Right renal pelvis (tissue), 4 donors: ENCODE measurements at places on chromosomes 4 and X. TPM values are rescaled to one million over a fixed set of nuclear protein-coding genes. Genes with fewer than 3 reads are reported as not detected.

DNA sequence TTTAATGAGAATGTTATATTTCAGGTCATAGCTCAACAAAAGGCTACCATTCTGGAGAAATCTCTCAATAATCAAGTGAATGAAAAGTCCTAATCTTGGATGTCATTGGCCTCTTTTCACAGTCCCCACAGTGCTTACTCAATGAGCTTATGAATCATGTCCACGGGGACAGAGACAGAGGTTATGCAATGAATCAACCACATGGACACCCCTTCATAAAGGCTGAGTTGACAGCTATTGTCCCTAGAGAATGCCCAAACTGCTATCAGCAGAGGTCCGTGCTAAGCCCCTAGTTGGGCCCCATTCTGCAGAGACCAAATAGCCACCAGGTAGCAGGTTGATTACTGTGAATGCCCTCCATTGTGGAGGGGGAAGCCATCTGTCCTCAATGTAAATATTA, 158.1 kb downstream of the LHFPL1 start:
- DNase-seq, result no peak

DNA sequence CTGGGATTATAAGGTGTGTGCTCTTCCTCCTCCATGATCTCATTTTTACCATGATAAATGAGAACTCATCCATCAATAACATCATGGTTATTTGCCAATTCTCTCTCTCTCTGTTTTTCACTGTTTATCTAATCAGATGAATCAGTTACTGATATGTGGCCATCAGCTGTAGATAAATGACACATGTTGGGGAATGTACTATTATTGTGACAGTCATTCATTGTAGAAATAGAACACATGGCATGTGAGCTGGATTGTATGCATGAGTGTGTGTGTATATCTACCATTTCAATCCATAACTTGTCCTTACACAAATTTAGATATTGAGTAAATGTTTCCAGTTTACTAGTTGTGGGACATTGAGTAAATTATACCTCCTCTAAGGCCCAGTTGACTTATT, 53.0 kb downstream of the OSTC start:
- DNase-seq, result no peak

- DNase-seq, result no peak
Measured at GRCh38 chr4:155617296-155617695, 49.4 kb upstream of the GUCY1A1 start.

GRCh38 chr4:113885291-113885690, 94.2 kb downstream of the ARSJ start:
- no peak for DNase-seq

- DNase-seq, result no peak
Measured at GRCh38 chrX:404656-405055, 17.9 kb upstream of the PPP2R3B start.

DNA sequence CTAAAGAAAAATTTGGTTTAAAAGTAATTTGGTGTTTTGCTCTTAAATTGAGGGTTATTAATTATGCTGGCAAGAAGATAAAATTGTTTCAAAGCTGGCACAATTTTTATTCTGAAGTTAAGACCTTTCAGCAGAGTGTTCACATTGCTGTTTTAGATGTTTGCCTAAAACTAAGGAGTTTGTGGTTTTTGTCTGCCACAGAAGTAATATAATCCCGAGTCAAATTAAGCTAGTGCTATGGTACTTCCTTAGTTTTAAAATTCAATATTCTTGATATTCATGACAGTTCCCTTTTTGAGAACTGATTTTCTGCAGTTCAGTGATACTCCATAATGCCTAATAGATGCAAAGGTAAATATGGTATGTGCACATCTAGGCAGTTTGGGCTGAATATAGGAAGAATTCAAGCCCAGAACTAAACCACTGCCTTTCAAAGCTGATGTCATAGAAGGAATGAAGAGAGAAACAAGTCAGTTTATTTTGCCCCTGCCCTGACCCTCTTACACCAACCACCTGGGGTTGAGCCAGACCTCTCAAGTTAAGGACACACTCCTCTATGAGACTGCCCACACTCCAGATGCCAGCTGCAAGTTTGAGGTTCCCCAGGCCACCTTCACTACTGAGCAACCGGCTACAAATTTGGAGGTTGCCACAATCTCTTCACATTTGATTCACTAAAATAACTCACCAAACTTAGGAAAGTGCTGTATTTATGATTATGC, 32.1 kb upstream of the VEGFC start:
- no peak for DNase-seq

DNA sequence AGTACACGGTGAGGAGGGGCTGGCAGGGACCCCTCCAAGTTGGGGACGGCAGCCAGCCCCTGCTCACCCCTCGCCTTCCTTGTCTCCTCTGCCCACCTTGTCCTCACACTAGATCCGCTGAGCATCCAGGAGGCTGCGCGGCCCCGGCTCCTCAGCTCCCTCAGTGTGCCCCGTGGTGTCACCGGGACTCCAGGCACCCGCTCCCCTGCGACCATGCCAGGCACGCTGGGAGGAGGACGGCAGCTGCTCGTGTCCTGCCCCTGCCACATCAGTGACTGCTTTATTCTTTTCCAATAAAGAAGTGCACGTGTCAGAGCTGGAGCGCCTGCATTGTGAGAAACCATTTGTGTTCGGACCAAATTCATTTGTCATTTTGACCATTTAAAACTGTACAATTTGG, 6.4 kb downstream of the FAM50A start:
- DNase-seq, result no peak

DNA sequence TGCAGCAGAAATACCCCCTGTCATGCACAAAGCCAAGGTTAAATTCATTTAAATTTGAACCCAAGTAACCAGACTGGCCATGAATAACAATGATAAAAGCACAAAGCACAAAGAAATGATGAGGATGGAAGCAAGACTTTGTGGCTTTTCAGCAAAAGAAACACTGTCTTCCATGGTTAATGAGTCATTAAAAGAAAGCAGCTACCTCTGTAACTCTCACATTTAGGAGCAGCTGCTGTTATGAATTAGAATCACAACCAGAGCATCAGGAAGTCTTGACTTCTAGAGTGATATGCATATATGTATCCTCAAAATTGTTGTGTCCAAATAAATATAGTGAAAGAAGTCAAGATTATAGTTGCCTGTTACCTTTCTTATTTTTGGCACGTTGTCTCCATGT, 70.7 kb upstream of the RPS6KA6 start:
- DNase-seq, result no peak

- DNase-seq, result no peak
Measured at GRCh38 chrX:39301036-39301435, 499.8 kb downstream of the MID1IP1 start.

- no peak for DNase-seq
Measured at GRCh38 chrX:11678158-11678557, 12.4 kb upstream of the ARHGAP6 start.

DNA sequence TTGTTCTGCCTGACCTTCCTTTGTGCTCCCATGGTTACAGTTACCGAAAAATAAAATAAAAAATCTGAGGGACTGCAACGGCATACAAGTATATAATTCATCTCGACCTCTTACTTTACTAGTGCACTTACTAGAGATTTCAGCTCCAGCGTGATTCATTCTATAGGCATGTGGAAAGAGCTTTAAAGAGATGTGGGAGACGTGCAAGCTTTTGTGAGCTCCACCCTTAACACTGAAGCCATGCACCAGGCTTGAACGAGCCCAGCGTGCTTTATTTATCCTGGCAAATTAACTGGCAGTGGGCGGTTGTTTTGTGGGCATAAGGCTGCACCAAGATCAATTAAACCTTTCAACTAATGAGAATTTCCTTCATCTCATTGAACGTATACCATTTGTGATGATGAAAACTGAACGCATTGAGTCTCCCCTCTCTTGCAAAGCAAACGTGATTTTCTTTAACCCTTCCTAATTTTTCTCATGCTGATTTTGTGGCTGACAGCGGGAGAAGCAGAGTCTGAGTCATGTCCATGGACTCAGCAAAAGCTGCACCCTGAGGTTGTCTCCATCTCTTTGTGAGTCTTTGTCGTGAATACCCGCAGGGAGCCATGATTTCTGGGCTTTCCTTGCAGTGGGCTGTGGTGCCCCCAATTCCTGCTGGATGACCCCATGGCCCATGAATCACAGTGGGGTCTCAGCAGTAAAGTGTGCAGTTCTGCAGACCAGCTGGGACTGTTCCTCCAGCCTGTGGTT, 60.1 kb downstream of the MXRA5 start:
- no peak for DNase-seq

- DNase-seq, result no peak
Measured at GRCh38 chr4:75002381-75002780, 69.5 kb downstream of the PARM1 start.

GRCh38 chr4:128768373-128768996, 41.0 kb upstream of the JADE1 start:
- no peak for DNase-seq

- no peak for DNase-seq
Measured at GRCh38 chrX:40912576-40912975, 172.7 kb upstream of the USP9X start.

DNA sequence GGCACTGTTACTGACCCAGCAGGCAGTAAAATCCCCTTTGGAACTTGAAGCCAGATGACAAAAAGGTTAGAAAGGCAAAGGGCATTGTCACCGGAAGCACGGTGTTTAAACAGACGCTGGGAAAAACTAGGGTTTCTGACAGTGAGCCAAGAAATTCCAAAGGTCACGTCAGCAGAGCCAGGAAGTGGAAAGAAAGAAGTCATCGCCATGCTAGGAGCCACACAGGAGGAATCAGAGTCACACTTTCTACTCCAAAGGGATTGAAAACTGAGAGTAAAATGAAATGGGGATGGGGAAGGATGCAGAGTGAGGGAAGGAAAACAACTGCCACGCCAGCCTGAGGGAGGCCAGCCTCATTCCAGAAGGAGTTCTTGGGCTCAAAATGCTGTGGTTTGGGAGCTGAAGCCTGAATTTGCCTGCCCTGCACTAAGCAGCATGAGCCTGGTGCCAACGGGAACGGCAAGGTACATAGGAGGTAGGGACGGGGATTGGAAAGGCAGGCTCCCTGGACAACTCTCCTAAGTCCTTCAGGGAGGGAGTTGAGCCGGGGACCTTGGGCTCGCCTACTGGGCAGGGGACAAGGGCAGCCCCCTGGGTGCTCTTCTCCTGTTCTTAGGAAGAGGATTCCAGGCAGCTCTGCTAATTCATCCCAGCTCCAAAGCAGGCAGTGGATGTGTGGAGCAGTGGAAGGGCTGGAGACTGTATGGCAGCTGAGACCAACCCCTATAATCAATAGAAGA, 66.8 kb downstream of the SOWAHB start:
- peak; percentile 89 for DNase-seq

- no peak for DNase-seq
Measured at GRCh38 chr4:175441256-175441655, 370.8 kb downstream of the GPM6A start.

- DNase-seq, result no peak
Measured at GRCh38 chr4:89733946-89734345, 103.0 kb downstream of the SNCA start.

GRCh38 chr4:36854554-36854953, 390.0 kb upstream of the NWD2 start:
- DNase-seq, result no peak

DNA sequence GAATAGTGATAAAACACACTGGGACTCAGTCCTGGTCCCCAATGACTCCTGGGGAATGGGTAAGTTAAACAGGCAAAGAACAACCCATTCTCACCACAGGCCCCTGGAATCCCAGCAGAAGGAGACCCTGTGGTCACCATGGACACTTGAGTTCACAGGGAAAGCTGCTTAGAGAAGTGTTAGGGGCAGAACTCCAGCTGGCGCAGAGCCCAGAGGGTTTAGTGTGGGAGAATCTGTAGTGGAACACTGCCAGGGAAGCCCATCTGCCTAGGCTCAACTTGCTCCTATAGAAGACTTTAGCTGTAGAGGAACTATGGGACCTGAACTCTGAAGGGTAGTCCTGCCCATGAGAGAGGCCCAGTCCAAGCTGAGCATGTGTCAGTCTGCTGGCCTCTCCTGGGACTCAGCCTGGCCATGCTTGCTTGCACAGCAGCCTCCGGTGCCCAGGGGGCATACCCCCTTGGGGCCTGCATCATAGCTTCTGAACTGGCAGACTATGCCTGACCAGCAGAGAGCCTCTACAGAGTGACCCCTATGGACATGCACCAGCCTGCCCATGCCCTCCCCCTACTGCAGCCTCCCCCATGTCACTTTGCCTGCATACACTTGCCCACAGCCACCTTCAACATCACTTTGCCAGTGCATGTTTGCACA, 343.5 kb downstream of the IDS start:
- DNase-seq, result no peak

DNA sequence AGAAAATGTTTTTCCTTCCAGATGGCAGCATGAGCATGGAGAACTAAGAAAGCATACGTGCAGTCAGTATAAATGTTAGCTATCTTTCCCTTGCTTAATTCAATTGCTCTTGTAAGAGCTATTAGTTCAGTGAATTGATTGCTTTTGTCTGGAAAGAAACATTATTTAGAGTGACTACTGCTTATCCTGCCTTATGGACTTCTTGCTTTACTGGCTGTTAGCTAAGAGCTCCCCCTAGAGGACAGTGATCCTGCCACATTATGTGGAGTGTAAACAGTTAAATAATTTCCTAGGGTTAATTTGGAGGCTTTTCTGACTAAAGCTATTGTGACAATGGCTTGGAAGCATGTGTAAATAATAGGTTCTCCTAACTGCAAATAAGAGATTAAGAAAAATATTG, 1402.4 kb downstream of the FAM133A start:
- no peak for DNase-seq

GRCh38 chrX:133697656-133698055, 282.4 kb upstream of the GPC4 start:
- DNase-seq, result no peak

GRCh38 chr4:108320061-108320460, 151.3 kb upstream of the LEF1 start:
- no peak for DNase-seq

DNA sequence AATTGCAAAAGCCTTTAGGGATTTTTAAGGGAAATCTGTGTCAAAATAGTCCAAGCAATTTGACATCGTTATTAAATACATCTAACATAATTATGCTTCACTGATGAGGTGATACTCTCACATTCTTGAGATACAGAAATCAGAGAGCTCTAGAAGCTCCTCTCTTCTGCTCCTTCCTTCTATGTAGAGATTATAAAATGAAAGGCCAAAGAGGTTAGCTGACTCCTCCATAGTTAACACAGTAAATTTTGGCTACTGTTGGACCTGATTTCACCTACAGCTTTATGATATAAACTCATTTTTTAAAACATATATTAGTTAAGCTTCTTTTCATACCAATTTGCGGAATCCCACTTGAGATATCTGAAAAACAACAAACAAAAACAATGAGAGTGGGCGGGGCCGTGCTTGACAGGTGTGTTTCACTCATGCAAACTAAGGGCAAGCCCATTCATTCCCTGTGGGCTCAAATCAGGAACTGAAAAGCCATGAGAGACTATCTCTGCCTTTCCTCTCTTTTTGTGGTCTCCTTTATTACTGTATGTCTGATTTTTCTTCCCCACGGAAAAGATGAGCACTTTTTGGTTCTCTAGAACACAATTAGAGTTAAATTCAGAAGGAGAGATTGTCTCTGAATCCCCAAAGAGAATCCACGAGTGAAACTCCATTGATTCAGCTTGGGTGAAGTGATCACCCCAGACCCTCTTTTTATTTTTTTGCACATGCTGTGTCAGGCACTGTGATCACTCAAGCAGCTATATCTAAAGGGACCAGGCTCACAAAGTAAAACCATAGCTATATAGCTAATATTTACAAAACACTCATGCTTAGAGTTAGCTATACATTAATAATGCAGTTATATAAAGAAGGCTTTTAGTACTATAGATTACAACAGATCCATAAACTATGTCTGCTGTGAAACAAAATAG, 566.3 kb downstream of the IL15 start:
- DNase-seq, result no peak

The RRH gene
- polyA plus RNA-seq, result 0.46 TPM

The MAOB gene
- 55.1 TPM for polyA plus RNA-seq

The SSX4B gene
- not detected for polyA plus RNA-seq

The GAGE1 gene
- polyA plus RNA-seq, result not detected

The ADGRL3 gene
- polyA plus RNA-seq, result 28.1 TPM

The HSFX2 gene
- polyA plus RNA-seq, result 1.4 TPM

The FHIP1A gene
- 5.2 TPM for polyA plus RNA-seq
